ENCODE measurements at places on chromosomes 2 and 18.

DNA sequence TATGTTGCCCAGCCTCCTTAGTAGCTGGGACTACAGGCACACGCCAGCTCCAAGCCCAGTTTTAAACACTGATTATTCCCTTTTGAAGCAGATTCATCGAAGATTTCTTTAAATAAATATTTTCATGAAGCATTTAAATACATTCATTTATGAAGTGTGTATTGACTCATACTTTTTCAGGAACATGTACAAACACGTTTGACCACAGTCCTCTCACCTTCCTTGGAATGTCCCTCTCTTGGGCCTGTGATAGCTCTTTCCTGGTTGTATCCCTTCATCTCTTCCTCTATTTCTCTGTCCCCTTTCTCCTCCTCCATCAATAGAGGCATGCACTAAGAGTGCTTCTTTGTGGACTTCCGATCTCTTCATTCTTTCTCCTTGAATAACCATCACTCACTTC is 2.5 kb downstream of the PSTPIP2 start:
- no peak for DNase-seq

DNA sequence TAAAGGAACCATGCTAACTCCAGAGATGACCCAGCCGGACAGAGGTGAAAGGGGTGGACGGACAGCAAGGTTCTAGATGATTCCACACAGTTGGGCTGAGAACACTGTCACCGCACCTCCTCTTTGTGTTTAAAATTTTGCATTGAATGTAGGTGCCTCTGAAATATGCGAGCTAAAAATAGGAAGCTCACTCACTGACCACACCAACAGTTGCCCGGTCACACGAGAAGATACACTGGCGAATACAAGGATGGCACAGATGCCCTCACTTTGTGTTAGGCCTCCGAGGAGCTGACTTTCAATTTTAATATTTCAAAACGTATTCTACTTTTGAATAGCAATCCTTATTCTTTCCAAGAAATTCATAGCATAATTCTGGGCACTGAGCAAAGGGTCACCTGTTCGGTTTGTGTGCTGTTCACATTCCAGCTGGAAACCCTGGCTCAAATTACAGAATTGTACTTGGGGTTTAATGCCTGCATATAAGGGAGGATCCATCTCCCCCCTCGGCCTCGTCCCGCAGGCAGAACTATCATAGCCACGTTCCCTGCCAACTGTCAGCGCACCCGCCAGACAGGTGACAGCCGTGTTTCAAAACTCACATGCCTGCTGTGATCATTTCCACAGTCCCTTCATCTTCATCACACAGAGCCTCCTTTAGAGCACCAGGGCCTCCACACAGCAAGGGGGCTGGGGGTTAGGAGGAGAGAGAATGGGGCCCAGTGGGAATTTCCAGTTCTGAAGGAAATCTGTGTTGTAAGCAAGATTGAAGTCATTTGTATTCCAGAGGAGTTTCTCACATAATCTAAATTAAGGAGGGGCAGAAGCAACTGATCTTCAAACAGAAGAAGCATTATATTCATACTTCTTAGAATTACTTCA is 48.2 kb downstream of the ADI1 start:
- no peak for DNase-seq

DNA sequence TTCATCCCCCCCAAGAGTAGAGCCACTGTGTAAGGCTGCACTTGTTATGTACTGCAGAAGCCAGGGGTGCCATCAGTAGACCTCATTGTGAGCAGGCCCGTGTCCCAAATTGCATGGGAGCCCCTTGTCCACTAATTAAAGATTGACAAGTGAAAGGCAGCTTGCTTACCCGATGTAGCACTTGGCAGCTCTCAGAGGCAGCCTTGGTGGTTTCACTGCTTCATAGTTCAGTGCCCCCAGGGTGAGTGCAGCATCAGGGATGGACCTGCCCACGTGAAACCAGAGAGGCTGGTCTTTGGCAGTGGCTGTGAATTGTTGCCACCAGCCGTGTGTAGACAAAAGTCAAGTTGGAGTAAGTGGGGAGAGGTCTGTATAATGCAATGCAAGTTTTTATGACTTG is 13.3 kb downstream of the TUBB6 start:
- DNase-seq = no peak

- no peak for DNase-seq
Observed at GRCh38 chr18:56992777-56993176, 154.1 kb upstream of the BOD1L2 start.

DNA sequence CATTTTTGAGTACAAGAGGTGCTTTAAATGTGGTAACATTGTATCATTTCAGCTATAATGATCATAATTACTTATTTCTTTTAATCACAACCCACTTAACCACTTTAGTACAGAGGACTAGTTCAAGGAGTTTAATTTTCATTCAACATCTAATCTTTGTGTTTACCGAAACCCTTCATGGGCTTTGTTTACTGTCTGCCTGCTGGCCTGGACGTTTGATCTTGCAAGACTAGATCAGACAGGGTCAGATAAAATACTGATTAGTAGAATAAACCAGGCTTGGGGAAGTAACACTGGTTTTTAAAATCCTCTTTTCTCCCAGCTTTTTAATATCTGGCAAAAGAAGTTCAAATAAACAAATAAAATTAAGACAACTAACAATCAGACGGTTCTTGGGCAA is 93.6 kb downstream of the SATB2 start:
- no peak for DNase-seq

DNA sequence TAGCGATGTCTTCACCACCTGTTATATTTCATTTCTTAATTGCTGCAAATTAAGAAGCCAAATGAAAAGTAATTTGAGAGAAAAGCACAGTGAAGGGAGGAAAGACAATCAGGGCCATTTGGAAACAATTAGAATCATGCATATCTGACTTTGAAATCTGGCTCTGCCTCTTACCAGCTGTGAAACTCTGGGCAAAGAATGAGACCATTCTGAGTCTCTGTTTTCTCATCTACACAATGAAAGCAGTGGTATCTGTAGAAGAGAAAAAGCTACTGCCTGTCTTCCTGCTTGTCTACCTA is 334.5 kb upstream of the CYRIA start:
- DNase-seq = no peak

GRCh38 chr2:27079233-27080139 is 1.1 kb downstream of the EMILIN1 start:
- DNase-seq = no peak

DNA sequence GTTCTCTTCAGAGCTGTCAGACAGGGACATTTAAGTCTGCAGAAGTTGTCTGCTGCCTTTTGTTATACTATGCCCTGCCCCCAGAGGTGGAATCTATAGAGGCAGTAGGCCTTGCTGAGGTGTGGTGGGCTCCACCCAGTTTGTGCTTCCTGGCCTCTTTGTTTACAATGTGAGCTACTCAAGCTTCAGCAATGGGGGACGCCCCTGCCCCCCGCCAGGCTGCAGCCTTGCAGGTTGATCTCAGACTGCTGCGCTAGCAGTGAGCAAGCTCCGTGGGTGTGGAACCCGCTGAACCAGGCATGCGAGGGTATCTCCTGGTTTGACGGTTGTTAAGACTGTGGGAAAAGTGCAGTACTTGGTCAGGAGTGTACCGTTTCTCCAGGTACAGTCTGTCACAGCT is 24.0 kb upstream of the PAIP2B start:
- DNase-seq = no peak

DNA sequence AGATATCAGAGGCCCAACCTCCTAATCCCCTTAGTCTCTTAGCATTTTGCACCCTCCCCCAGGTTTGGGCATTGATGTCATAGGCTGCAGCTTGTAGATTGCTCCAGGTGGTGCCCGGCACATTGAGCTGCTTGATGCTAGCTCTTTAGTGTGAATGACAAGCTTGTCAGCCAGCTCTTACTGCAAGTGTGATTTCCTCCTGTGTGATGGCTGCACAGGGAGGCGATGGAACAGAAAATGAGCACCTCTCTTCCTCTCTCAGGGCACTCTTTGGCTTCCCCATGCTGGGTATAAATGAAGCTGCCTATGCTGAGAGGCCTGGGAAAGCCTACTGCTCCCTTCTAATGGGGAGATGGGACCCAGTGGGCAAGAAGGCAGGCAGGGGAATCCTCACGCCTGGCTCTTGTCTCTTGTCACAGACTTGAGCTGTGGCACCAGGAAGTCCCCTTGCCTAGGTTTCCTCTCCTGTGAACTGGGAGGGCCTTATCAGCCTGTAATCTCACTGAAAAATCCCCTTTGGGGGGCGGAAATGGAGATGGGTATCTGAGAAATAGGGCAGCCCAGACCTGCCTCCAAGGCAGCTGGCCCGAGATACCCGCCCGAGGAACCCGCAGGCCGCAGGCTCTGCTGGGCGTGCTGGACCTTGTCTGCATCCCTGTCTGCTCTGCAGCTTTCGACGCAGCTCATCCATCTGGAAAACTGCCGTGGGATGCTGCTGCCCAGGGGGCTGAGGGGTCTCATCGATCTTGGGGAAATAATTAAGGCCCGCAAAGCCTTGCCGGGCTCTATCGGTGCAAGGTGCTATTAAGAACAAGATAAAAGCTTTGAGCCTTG is 163.5 kb upstream of the CXCR4 start:
- no peak for DNase-seq

Measured in neuronal stem cell (in vitro differentiated cells).